ENCODE measurements at places on chromosomes 3 and 15. TPM values are rescaled to one million over a fixed set of nuclear protein-coding genes. Genes with fewer than 3 reads are reported as not detected.

DNA sequence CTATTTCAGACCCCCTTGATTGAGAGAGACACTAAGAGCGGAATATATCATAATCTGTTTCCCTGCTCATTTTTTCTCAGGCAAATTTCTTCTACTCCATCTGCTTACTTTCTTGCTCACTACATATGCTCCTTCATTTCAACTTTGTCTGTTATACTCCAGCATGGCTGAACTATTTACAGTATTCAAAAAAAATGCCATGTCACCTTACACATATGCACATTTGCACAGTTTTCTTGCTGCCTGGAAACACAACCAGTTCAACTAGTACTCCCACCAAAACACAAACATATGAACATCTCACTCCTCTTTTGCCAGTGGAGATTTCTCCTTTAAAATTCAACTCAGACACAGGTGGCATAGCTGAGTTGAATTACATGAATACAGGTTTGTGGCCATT lies 1142.1 kb upstream of the CADM2 start:
- no peak for DNase-seq

- DNase-seq, result no peak
These were observed 80.3 kb upstream of the ABHD2 start for GRCh38 chr15:89007989-89008388.

DNA sequence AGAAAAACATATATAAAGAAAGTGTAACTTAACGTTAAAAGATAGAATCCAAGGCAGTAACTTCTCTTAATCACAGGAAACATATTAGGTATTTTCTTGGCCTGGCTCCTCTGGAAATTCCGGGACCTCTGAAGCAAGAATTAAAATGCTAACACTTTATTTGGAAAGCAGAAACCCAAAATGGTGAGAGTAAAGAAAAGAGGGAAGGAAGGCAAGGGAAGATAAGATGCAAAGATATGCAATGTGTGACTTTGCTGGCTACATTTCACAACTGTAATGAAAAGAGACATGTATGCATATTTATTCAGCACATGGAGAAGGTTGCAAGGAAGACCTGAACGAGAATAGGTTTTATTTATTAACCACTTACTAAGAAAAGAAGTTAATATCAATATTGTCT lies 372.5 kb downstream of the TBL1XR1 start:
- no peak for DNase-seq

- DNase-seq, result no peak
These were observed 1.8 kb downstream of the CADM2 start for GRCh38 chr3:84960581-84960980.

DNA sequence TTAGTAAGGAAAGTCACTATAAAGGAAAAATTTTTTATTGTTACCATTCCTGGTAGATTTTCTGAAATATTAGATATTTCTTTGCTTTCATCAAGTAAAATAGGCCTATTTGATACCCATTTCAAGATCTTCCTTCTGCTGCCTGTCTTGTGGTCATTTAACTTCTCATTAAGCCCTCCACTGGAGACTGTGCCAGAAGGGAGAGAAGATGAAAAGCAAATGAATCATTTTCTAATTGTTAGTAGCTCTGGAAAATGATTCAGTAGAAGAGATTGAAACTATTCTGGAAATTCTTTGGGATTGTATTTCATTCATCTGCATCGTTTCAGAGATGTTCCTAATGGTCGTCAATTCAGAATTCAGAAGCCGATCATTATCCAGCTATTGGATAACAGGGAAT lies 3.2 kb downstream of the KCTD6 start:
- DNase-seq, result no peak

GRCh38 chr15:60527456-60527855 lies 48.5 kb upstream of the ICE2 start:
- no peak for DNase-seq

DNA sequence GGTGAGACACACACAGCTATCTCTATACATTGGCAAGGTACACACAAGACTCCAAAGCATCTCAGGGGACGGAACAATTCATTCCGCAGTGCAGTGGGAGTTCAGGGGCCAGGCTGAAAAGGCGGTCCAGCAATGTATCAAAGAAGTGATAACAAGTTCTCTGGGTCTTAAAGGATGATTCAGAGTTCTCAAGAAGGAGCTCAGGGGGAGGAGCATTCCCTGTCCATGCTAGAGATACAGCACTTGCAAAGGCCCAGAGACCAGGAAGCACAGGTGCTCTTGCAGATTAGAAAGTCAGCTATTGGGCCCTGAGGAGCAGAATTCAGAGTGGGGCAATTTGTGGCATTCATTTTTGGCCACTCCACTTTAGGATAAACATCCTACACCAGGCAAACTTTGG lies 34.9 kb downstream of the MECOM start:
- no peak for DNase-seq

GRCh38 chr15:84949845-84950569 lies 31.6 kb upstream of the PDE8A start:
- no peak for DNase-seq

DNA sequence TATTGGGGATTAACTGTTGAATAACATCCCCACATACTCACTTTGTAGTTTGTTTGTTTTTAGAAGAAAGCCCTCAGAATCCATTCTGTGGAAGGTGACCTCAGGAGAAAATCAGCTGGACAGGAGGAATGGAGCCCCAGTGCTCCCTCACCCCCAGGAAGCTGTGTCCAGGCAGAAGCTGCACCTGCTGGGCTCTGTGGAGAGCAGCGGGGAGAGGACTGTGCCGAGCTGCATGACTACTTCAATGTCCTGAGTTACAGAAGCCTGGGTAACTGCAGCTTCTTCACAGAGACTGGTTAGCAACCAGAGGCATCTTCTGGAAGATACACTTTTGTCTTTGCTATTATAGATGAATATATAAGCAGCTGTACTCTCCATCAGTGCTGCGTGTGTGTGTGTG lies 14.0 kb downstream of the TIGIT start:
- no peak for DNase-seq

- no peak for DNase-seq
These were observed 23.8 kb upstream of the POLG start for GRCh38 chr15:89358435-89358754.

DNA sequence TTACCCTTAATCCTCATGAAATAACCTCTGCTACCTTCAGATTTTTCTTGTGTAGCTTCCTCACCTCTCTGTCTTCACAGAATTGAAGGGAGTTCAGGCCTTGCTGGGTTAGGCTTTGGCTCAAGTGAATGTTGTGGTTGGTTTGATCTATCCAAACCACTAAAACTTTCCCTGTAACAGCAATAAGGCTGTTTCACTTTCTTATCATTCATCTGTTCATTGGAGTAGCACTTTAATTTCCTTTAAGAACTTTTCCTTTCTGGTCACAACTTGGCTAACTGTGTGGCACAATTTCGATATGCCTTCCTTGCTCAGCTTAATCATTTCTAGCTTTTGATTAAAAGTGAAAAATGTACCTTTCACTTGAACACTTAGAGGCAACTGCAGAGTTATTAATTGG lies 129.8 kb downstream of the NR1I2 start:
- DNase-seq, result no peak

GRCh38 chr15:29135702-29136646 lies 133.6 kb downstream of the NSMCE3 start:
- DNase-seq, result no peak

DNA sequence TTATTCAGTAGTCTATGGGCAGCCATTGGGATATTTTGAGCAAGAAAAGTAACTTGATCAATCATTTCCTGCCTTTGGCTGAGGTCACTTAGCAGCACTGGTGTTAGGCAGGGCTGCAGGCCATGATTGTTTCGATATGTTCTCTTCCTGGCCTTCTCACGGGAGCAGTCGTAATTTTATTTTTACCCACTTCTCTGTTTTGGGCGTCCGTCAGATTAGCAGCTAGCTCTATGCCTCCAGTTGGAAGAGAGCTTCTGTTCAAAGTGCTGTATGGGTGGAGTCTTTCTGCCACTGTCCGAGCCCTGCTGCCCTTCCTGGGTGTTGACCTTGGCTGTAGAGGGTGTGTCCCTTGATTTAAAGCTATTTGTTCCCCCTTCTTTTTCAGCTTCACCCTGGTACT lies 123.4 kb upstream of the ROPN1 start:
- DNase-seq, result no peak

GRCh38 chr3:181791056-181791955 lies 79.6 kb downstream of the SOX2 start:
- no peak for DNase-seq

Gene AHSG
- total RNA-seq, result not detected

Gene NDUFB4
- 463 TPM for total RNA-seq

Gene CCR9
- not detected for total RNA-seq

Gene POPDC2
- total RNA-seq, result 0.06 TPM

Gene RNU5B-1
- total RNA-seq, result not detected
